GM23338 (cell line): ENCODE measurements at places on chromosomes 5 and 9. TPM values are rescaled to one million over a fixed set of nuclear protein-coding genes. Genes with fewer than 3 reads are reported as not detected.

GRCh38 chr5:134053314-134053839, 48.6 kb upstream of the VDAC1 start:
- H3K27me3 ChIP-seq, result no peaks in the 10 kb centered on the region
- H3K4me1 ChIP-seq, result peaks cover 42% of the 10 kb centered on the region
- no peak overlapping the region for H3K4me3 ChIP-seq
- no peak overlapping the region; the same call in 1 of the 2 replicates for H3K27ac ChIP-seq
- H3K36me3 ChIP-seq, result no peaks in the 10 kb centered on the region
- peak; percentile 32 for DNase-seq

- H3K27me3 ChIP-seq, result no peaks in the 10 kb centered on the region
- H3K4me3 ChIP-seq, result no peak overlapping the region
Observed at GRCh38 chr5:2876183-2876582, 124.7 kb upstream of the IRX2 start.

DNA sequence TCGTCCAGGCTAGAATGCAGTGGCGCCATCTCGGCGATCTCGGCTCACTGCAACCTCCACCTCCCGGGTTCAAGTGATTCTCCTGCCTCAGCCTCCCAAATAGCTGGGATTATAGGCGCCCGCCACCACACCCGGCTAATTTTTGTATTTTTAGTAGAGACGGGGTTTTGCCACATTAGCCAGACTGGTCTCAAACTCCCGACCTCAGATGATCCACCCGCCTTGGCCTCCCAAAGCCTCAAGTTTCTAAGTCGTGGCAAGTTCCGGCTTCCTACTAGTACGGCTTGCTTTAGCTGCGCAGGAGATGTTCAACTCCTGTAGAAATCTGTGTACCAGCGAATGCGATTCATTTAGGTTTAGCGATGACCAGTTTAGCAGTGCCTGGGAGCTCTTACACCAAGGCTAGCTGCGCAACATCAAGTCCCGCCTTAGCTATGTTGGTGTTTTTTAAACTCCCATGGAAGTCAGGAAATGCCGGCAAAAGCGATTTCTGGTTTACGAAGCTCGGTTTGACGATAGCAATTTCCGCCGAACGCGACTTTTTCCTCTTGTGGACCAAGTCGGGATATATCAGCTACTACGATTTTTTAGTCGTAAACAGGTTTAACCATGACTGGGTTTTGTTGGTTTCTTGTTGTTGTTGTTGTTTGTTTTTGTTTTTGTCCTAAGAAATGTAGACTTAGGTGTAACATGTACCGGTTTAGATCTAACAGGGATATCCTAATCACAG, 46.4 kb downstream of the ANXA2R start:
- H3K36me3 ChIP-seq, result no peaks in the 10 kb centered on the region; the same call in 1 of the 2 replicates
- H3K27me3 ChIP-seq, result peaks cover 100% of the 10 kb centered on the region
- H3K4me3 ChIP-seq, result peak overlapping the region; percentile 30; the same call in 1 of the 2 replicates
- no peak for DNase-seq
- H3K4me1 ChIP-seq, result peaks cover 14% of the 10 kb centered on the region; the same call in 1 of the 2 replicates
- H3K27ac ChIP-seq, result no peak overlapping the region

DNA sequence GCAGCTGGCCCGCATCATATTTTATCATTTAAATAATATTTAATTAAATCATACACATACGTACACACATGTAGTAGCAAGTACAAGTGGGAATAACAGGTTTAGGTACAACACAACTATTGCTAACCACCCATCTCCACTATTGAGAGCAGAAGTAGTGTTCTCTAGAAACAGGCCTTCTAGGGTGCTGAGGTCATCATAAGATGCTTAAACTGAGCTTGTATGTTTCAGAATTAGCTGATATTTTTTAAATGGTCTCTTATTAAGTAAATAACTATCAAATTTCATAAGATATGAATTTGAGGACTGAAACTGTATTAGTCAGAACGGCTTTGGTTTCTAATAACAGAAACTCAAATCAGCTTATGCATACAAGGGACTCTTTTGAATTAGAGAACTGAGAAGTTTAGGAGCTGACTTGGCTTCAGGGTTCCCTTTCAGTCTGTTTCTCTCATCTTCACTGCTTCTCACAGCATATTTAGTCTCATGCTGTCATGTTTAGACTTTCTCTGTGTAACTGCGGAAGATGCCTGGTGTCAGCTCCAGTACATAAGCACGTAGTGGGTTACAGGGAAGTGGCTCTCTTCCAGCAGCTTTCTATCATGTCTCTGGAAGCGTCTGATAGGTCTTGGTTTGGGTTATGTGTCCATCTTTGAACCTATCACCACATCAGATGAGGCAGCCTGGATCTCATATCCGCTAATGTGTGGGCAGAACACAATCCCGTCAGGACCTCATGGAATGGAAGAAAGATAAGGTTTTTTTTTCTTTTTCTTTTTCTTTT, 25.0 kb upstream of the OCLN start:
- no peaks in the 10 kb centered on the region for H3K27me3 ChIP-seq
- no peaks in the 10 kb centered on the region for H3K36me3 ChIP-seq
- no peak overlapping the region for H3K27ac ChIP-seq
- no peak for DNase-seq
- no peak overlapping the region for H3K4me3 ChIP-seq

DNA sequence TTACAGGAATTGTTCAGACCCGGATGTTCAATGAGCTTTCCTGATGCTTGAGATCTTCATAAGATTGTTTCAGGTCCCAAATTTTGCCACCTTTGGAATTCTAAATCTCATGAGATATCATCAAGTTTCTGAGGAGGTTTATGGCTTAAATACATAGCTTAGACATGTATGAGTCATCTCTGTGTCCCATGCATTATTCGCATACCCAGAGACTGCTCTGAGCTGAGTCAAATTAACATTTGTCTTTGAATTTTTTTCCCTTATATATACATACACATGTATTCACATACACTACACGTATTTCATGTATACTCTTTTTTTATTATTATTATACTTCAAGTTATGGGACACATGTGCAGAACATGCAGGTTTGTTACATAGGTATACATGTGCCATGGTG, 744.6 kb downstream of the BRINP1 start:
- no peaks in the 10 kb centered on the region for H3K36me3 ChIP-seq
- H3K27me3 ChIP-seq, result no peaks in the 10 kb centered on the region

GRCh38 chr5:174145821-174146220, 100.3 kb downstream of the NSG2 start:
- H3K4me3 ChIP-seq, result no peak overlapping the region
- no peaks in the 10 kb centered on the region for H3K27me3 ChIP-seq
- no peaks in the 10 kb centered on the region for H3K36me3 ChIP-seq
- no peak overlapping the region for H3K27ac ChIP-seq

The ADGRD2 gene
- total RNA-seq, result 0.45 TPM in 1 of 2 replicates, not detected in the other

The NAIP gene
- total RNA-seq, result 4.4 and 7.4 TPM in 2 replicates
